ENCODE measurements at places on chromosomes 12 and 14.
A peak's percentile ranks its signal among the peaks of the same experiment; 100 is the strongest.

GRCh38 chr14:85085981-85086380, 444.0 kb upstream of the FLRT2 start:
- no peak for DNase-seq

DNA sequence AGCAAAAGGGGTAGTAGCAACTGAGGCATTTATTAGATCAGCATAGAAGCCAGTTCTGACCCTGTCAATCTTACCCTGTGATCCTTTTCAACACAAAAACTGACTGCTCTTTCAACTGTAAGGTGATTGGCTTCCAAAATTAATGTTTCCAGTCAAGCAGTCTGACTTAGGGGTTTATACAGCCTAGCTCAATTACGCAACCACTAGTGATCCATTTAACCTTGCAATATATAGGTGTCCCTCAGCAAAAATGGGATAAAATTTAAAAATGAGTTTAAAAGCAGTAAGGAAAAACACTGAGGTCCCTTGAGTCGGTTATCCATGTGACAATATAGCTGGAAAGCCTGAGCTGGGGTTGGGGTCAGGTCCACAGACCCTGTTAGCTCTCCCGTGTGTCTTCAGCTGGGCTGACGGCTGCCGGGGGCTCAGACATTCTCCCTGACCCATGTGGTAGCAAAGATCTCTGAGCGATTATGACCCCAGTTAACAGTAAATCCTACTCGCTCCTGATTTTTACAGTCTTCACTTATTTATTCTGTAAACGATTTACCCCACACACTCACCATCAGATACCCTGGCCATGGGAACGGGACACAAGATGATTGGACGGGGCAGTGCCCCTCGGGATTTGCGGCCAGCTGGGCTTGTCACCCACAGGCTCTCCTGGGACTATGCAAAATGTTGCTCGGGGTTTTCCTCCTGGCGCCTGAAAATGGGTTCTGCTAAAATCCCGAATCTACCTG, 16.6 kb downstream of the ADGRD1 start:
- DNase-seq, result no peak

- peak; percentile 33 for DNase-seq
Observed at GRCh38 chr14:103118663-103119404, 4.4 kb upstream of the TNFAIP2 start.

DNA sequence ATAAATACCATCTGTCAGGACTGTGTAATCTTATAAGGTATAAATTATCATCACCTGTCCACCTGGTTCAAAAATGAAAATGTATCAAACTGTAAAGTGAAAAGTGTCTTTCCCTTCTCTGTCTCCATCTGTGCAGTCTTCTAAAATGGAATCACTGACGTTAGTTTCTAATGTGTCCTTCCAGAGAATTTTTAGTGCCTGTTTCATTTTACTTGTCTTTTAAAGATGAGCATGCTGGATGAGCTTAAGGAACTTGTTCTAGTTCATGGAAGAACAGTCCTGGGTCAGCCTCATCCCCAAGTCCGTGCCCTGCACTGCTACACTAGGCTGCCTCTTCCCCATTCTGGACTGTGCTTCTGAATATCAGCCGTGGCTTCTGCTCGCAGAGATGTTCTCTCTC, 5.4 kb upstream of the NT5DC3 start:
- DNase-seq, result no peak

- DNase-seq, result peak; percentile 65
Observed at GRCh38 chr14:21825149-21825743, 151.6 kb upstream of the OR4E1 start.

DNA sequence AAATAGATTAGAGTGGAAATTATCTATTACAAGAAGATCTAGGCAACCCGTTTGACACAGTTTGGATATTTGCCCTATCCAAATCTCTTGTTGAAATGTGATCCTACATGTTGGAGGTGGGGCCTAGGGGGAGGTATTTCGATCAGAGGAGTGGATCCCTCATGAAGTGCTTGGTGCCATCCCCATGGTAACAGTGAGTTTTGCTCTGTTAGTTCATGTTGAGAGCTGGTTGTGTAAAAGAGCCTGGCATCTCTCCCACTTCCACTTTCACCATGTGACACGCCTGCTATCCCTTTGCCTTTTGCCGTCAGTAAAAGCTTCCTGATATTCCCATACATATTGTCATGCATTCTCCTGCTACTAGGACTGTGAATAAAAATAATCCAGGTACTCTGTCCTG, 66.4 kb upstream of the FLRT2 start:
- no peak for DNase-seq

DNA sequence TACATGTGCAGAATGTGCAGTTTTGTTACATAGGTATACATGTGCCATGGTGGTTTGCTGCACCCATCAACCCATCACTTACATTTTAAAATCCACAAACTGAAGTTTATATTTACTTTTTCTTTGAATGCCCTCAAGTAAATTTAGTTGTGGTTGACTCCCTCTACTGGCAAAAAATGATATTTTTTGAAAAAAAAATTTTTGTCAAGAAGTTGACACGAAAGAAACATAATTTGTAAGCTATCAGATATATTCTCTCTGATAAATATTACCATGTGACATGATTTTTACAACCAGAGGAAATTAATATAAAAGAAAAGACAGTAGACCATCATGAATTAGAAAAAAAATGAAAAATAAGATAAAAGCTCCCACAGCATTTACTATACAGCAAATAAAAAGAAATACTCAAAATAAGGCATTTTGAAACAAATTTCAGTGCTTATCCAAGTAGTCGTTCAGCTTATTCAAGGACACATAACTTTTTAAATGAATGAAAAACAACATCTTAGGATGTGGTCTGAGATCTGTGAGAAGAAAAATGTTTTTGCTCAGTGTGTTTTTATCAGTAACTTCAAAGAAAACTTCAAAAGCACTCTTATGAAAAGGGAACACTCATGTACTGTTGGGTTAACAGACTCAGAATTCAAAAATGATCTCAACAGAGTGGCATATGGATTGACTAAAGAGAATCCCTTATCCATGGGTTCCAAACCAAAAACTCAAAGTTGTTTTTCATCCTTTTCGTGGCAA, 30.0 kb upstream of the GRIP1 start:
- DNase-seq, result peak; percentile 28

GRCh38 chr12:102514696-102515095, 34.3 kb upstream of the IGF1 start:
- DNase-seq, result no peak

DNA sequence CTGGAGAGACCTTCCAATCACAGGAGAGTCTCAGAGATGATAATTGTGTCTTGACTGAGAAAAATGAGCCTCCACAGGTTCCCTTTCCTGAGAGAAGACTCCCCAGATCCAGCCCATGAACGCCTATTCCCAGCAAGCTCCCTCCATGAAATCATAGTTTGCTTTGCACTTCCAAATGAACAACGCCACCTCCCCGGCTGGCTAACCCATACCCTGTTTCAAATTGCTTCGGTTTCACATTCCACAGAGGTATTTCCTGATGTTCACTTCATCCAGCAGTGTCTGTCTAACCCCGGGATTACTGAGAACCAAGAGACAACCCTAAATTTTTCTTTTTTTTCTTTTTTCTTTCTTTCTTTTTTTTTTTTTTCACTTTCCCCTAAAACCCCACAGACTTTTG, 124.1 kb upstream of the RFLNA start:
- no peak for DNase-seq

GRCh38 chr12:3520711-3521110, 29.7 kb downstream of the PRMT8 start:
- DNase-seq, result no peak

DNA sequence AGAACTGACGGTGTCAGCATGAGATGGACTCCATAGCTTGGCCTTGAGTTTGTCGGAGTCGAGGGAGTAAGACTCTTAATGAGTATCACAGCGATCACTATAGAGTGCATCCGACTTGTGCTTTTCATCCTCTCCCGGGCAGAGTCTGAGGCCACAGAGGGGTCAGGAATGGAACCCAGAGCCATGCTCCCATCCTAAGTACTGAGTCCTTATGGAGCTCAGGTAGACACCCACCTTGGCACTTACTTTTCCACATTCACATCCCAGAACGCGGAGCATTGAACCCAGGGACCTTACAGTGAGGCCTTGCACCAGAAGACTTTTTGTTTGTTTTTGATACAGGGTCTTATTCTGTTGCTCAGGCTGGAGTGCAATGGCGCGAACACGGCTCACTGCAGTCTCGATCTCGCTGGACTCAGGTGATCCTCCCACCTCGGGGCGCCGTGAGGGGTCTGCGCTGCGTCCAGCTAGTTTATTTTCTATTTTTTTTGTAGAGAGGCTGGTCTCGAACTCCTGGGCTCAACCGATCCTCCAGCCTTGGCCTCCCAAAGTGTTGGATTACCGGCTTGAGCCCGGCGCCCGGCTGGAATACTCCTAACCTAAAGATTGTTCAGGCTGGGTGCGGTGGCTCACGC, 719 bp upstream of the SRSF9 start:
- DNase-seq, result no peak

- no peak for DNase-seq
Observed at GRCh38 chr14:29410581-29410980, 517.1 kb downstream of the PRKD1 start.

DNA sequence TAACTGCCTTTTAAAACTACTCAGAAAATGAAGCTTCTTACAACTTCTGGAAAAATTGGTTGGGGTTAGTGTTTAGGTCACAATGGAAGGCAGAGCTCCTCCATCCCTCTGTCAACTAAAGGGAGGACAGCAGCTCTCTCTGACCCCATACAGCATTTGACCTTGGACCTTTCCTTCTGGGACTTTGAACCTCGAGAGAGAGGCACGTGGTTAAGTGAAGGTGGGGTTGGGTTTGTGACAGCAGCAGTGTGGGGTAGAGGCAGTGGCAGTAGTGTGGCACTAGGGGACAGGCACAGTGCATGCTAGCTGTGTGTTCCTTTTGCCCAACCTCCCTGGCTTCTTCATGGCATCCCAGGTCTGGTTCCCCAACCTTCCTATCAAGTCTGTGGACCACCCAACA, 9.4 kb upstream of the C12orf75 start:
- DNase-seq, result peak; percentile 25

DNA sequence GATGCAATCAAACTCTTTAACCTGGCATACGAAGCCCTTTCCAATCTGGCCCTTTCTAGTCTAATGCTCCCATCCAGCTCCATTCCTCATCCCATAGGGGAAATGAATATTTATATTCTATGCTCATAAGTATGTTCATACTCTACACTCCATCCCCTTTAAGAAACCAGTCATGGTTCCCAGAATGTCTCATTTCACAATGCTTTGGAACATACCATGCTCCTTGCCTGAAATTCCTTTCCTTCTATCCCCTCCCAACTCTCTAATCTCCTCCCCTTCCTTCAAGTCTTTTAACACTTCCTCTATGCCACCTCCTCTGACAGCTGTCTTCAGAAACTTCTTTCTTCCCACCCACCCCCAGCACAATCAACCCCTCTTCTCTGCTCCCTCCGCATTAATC, 207.0 kb upstream of the CAND1 start:
- DNase-seq, result no peak

DNA sequence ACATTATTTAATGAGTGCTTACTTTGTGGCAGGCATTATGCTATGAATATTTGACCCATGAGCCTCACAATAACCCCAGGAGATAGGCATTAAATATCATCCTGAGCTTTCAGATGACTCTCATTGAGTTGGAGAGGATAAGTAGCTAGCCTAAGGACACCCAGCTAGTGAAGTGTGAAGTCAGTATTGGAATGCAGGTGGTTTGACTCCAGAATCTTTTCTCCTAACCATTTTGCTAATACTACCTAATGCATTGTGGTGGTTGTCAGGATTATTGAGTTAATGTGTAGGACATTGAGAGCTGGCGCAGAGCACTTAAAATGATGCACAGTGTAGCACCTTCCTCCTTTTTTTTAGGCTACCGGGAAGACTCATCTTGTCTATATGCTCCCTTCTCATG, 3.8 kb upstream of the CDKL1 start:
- DNase-seq, result no peak

DNA sequence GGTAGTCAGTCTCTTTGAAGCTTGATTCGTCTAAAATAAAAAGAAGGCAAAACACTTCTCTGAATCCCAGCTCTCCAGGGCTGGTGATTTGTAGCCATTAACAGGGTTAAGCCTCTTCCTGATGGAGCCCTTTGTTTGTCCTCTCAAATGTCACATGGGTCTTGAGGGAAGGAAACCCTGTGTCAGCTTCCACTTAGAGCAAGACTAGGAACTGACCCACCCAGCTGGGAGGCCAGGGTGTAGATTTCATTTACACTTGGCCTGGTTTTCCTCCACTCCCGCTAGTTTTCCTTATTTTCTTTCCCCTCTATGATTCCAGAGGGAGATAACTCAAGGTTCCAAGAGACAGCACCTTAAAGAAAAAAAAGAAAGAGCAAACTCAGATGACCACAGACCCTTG, 230.5 kb upstream of the EGLN3 start:
- no peak for DNase-seq

GRCh38 chr12:105084251-105085250, at the start of gene ALDH1L2:
Gene ALDH1L2, minus strand, starts transcription at chr12:105084458. Its CDS starts 22 bp downstream, at chr12:105084436.
- DNase-seq, result peak; percentile 53

- DNase-seq, result no peak
Observed at GRCh38 chr12:56358836-56359532, 923 bp downstream of the STAT2 start.

DNA sequence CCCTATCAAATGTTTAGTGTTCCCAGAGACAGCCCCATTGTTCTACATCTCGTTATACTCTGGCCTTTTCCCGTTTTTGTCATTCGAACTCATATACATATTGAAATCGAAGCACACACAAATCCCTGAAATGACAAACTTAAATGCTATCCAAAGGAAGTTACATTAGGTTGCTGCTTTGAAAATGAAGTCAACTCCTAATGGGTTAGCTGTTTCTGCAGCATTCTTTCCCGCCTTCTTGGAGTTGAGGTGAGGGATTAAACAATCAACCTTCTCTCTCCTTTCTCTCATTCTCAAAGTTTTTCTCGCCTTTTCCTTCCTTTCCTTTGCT, 642 bp upstream of the PHC1 start:
- DNase-seq, result no peak

GRCh38 chr14:92646952-92647796, 101.3 kb downstream of the LGMN start:
- no peak for DNase-seq

DNA sequence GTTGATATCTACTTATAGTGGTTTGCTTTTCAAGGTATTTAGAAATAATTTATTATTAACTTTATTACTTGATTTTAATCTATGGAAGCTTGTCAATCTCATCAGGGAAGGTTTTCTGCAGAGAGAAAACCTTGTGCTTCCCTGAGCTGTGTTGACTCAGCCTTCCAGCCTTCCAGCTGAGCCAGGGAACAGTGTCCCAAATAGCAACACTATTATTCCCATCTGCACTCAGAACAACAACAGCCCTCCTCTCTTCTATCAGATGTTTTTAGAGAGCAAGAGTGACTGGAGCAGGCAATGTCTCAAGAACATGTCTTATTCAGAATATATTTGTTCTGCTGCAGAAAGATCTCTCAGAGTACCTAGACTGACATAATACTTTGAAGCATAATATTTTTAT, 389.9 kb upstream of the GARIN6 start:
- DNase-seq, result no peak

DNA sequence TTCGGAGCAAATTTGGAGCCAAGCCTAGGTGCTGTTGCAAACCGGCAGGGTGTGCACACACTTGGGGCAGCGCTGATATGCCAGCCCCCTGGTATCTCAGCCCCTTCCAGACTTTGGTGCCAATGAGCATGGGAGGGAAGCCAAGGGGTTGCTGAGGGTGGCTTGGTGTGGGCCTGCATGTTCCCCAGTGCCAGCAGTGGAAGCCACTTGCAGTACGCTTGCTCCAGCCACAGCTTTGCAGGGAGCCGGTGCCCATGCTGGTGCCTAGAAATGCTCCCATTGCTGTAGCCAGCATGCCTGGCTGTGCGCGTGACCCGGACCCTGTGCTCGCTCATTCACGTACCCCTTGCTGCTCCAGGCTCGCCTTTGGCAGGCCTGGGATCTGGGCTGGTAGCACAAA, 67.1 kb upstream of the DNM1L start:
- DNase-seq, result no peak
